ENCODE measurements at places on chromosomes 5 and 9. TPM values are rescaled to one million over a fixed set of nuclear protein-coding genes. Genes with fewer than 3 reads are reported as not detected.

SLC12A7 gene
- 13.5 TPM for total RNA-seq

IL9 gene
- not detected for total RNA-seq

C5orf52 gene
- total RNA-seq = not detected

SLC4A9 gene
- total RNA-seq = not detected

SPINK6 gene
- 15.6 TPM for total RNA-seq

EGFLAM gene
- 4.7 TPM for total RNA-seq

IFNA2 gene
- not detected for total RNA-seq

PCDHGB3 gene
- 5.4 TPM for total RNA-seq

ADAMTS2 gene
- total RNA-seq = 68.5 TPM

CNTFR gene
- under 0.01 TPM for total RNA-seq

STKLD1 gene
- total RNA-seq = 0.55 TPM

LCP2 gene
- total RNA-seq = not detected

SLC22A4 gene
- total RNA-seq = 0.83 TPM

PDCD1LG2 gene
- total RNA-seq = 2.6 TPM

FOXD4L5 gene
- under 0.01 TPM for total RNA-seq

DBH gene
- total RNA-seq = not detected

TLX3 gene
- total RNA-seq = not detected

AGTPBP1 gene
- total RNA-seq = 20.1 TPM

HINT2 gene
- 30.4 TPM for total RNA-seq

FOXI1 gene
- not detected for total RNA-seq

CCNI2 gene
- not detected for total RNA-seq

TSTD2 gene
- total RNA-seq = 17.6 TPM

ASPN gene
- total RNA-seq = 2.0 TPM

ADAMTS13 gene
- total RNA-seq = 1.00 TPM

C1QTNF2 gene
- 0.28 TPM for total RNA-seq

TLR4 gene
- 4.1 TPM for total RNA-seq

KIF4B gene
- total RNA-seq = under 0.01 TPM
